ENCODE measurements at places on chromosomes 2 and 18.

DNA sequence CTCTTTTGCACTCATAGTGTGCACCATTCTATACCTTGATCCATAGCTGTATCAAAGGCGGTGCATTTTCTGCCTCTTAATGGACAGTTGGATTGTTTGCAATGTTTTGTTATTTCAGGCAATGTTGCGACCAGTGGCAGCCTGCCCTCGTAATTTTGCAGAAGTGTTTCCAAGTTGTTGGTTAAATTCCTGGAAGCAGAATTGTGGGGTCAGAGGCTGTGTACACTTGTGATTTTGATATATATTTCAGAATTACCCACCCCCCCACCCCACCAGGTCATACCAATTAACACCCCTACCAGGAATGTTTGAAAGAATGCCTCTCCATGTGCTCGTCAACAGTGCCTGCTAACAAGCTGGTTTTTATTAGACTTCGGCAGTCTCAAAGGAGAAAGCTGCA is 32.4 kb upstream of the IL1R1 start:
- DNase-seq: no peak

GRCh38 chr2:7037340-7038333 is 120.4 kb downstream of the RNF144A start:
- DNase-seq: peak; percentile 60

GRCh38 chr2:241445426-241445825 is 63.0 kb downstream of the STK25 start:
- no peak for DNase-seq

GRCh38 chr2:11412449-11412810 is 53.5 kb downstream of the E2F6 start:
- DNase-seq: no peak

GRCh38 chr2:145484448-145485097 is 964.7 kb upstream of the ZEB2 start:
- peak; percentile 63 for DNase-seq

GRCh38 chr2:146917431-146918042 is 927.3 kb upstream of the ACVR2A start:
- DNase-seq: peak; percentile 83

DNA sequence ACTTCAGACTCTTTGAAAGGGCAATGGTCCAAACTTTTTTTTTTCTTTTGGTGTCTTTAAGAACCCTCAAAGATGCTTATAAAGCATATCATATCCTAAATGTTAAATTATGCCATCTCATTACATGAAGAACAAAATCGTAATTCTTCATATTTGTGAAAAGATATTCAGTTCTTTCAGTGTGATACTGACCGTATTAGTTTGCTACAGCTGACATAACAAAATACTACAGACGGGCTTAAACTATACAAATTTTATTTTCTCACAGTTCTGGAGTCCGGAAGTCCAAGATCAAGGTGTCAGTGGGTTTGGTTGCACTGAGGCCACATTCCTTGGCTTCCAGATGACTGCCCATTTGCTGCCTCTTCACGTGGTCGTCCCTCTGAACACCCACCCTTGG is 1377.2 kb upstream of the ZEB2 start:
- no peak for DNase-seq

DNA sequence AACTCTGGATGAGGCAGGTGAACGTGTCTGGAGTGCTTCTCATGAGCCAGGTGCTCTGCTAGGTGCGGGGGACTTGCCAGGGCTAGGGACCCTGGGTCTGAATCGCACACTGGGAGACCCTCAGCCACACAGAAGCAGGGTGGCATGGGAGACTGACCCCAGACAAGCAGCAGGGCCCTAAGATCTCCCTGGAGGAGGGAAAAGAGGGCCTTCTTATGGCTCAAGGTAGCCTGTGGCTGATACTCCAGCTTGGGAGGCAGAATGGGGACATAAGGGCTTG is 12.8 kb upstream of the CIB4 start:
- no peak for DNase-seq

DNA sequence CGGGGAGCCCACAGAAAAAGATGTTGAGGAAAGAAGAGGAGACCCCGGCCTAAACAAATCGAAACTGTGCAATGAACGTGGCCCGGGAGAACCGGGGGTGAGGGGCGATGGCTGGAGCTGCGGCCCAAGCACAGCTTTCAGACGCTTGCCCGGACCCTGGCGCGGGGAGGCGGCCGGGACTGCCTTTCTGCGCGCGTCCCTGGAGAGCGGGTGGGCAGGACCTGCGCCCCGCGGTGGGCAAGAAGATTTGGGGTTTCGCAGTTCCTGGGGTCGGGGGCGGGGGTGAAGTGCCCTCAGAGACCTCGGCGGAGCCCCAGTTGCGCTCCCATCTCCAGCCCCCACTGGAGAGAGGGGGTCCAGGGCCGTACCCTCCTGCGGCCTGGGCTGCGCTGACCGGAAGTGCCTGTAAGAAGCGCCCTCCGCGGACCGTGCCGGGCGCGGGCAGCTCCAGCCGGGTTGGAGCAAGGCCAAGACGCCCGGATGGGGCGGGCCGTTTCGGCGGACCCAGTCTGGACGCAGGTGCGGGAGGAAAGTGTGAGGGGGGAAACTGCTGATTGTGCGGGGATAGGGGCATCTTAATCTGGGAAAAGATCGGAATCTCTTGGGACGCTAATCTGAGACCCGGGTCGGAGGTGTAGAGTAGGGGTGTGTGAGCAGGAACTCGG is 11.6 kb downstream of the EN1 start:
- no peak for DNase-seq

GRCh38 chr2:206915121-206915520 is 24.2 kb upstream of the CPO start:
- DNase-seq: peak; percentile 93

DNA sequence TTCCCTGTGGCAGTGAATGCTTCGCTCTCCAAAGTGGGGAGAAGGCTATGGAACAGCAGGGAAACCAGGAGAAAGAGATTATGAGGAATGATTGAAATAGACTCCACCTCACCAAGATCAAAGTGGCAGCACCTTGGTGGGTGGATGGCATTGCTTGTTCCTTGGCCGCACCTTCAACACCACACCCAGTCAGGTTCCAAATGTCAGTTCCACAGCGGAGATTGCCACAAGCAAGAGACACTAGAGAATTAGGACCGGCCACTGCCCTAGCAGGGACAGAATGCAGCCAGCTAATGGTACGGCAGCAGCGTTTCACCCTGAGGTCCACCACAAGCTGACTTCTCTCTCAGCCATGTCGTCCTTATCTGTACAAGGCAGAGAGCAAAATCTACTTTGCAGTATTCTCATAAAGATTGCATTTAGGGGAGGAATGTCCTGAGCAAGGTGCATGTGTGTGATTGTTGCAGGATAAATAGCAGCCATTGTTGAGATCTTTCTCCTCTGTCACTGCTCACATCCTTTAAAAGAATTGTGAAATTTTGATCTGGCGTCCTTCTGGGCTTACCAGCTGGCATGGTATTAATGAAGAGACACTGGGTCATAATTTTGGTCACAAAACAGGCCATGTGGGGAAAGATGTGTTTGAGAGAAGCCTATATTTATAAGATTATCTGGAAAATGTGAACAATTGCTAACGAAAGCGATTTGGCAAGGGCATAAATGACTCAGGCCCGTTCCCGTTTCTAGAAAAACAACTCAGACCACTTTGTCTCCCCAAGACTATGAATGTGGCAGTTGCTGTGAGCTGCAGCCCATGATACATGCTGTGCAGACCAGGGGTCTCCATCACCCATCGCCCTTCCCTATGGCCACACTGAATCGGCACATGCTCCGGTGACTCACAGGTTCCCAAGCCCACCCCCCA is 228.6 kb upstream of the ID2 start:
- no peak for DNase-seq

DNA sequence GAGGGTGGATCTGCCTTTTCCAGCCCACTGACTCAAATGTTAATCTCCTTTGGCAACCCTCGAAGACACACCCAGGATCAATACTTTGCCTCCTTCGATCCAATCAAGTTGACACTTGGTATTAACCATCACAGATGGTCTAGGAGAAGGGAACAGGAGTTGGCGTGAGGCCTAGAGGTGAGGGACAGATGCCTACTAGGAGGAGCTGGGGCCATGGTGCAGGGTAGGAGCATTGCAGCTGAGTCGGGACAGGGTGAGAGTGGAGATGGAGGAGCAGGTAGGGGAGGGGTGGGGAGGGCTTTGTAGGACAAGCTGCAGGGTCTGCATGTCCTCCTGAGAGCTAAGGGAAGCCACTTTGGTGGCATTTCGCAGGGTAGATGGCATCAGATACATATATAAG is 140.0 kb downstream of the VAPA start:
- no peak for DNase-seq
